ENCODE measurements at places on chromosomes 13 and 19.

DNA sequence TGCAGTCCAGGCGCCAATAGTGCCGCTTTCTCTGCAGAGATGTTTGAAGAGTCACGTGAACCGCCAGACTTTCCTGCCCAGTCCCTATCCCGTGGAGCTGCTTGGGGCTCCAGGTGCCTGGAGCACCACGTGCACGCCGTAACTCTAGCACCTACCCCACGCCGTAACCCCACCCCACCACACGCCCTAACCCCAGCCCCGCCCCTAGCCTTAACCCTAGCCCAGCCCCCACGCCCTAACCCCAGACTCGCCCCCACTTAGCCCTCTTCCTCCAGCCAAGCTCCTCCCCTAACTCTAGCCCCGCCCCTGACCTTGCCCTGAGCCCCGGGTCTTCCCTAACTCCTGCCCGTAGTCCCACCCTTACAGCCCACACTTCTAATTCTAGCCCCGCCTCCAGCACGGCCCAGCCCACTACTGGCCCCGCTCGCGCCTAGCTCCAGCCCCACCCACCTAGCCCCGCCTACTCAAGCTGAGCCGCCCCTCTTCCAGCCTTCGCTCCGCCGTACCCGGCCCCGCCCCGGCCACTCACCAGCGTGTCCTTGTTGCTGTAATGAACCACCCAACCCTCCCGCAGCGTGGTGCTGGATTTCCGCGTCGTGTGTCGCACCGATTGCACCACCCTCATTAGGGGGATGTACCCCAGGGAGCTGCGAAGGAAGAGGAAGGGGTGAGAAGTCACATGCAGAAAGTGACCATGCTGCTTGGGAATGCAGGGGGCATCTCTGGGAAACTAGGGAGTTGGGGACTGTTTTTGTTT lies 19.5 kb downstream of the PRKD2 start:
- DNase-seq: no peak

DNA sequence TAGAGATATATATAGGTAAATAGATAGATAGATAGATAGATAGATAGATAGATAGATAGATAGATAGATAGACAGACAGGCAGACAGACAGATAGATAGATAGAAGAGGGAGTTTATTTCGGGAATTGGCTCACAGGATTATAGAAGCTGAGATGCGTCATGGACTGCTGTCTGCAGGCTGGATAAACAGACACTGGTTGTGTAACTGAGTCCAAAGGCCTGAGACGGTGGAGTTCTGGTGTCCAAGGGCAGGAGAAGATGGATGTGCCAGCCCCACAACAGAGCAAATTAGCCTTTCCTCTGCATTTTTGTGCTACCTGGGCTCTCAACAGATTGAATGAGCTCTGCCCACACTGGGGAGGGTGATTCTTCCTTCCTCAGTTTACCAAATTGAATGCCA lies 2.7 kb downstream of the CYP4F3 start:
- DNase-seq: no peak

GRCh38 chr19:3368848-3369336 lies 2.5 kb downstream of the NFIC start:
- no peak for DNase-seq

- no peak for DNase-seq
These were observed 158.7 kb downstream of the TM9SF2 start for GRCh38 chr13:99659866-99660554.
